ENCODE measurements at places on chromosomes 4 and X.

GRCh38 chrX:116961872-116962582 is 499.3 kb upstream of the CT83 start:
- no peak for DNase-seq

DNA sequence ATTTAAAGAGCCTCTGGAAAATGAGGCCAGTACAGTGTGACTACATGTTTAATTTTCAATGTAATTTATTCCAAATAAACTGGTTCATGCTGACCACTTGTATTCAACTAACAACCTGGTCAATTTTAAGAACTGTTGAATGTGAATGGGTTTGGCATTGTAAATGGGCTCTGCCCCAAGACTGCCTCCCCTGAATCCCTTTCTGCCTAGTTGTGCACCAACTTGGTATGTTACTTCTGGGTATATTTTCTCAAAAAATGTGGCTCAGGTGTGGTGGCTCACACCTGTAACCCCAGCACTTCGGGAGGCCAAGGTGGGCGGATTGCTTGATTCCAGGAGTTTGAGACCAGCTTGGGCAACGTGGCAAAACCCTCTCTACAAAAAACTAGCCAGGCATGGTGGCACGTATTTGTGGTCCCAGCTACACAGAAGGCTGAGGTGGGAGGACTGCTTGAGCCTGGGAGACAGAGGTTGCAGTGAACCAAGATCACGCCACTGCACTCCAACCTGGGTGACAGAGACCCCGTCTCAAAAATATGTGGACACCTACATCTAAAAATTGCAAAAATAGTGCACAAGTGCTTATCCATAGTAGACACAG is 7.2 kb downstream of the RPL9 start:
- no peak for DNase-seq

DNA sequence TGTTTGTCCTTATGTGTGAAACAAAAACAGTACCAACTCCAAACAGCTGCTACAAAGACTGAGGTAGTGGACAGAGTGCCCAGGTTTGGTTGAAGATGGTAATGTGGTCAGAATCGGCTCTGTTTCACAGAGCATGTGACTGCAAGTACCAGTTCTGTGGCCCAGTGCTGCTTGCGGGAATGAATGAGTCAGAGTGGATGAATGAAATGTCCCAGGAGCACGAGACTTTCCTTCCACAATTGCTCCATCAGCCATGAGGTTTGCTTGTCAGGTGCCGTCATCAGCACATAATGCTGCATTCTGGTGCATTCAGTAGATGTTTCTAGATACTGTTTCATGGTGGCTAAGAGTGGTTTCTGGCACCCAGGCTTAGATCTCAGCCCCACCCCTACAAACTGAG is 84.2 kb downstream of the GPR143 start:
- DNase-seq, result no peak

- no peak for DNase-seq
Measured at GRCh38 chrX:71167031-71167781, 22.6 kb downstream of the NLGN3 start.

DNA sequence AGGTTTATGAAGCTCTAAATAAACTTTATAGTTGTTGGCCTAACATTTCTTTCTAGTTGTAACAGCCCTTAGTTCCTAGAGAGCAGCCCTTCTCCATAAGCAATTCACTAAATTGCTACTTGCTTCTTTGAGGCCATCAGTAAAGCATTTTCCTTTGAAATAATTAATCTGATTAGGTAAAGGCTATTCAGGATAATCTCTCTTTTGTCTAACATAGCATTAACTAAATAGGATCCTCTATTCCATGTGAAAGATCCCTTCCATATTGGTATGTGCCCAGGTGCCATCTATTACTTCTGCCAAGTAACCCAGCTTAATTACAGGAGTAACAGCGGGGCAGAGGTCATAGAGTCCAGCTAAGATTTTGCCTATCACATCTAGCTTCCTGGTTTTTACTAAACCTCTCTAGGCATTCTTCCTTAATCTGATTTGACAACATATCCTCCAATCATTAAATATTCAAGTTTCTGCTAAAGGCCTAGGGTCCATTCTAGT is 1408.0 kb downstream of the PCDH18 start:
- DNase-seq, result no peak

DNA sequence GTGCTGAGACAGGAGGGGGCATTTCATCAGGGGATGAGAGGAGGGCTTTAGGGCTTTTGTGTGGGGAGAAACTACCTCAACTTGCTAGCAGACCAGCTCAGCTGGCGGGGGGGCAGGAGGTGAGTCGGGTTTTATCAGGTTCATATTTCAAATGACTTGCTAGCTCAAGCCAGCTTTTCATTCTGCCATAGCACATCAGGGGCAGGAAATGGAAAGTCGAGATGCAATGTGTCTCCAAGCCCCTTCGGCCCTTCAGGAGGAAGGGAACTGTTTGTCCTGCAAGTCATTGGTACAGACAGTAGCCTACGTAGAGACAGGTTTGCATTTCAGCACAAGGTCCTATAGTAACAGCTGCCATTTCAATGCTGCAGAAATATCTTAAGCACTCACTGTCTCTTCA is 194.1 kb downstream of the PTTG2 start:
- no peak for DNase-seq

DNA sequence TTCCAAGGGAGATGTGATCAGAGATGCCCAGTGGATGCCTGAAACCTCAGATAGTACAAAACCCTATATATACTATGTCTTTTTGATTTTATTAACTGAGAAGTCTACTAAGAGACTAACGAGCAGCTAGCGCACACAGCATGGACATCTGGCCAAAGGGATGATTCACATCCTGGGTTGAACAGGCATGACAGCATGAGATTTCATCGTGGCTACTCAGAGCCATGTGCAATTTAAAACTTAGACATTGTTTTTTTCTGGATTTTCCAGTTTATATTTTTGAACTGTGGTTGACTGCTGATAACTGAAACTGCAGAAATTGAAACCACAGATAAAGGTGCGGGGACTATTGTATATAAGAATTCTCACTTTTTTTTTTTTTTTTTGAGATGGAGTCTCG is 2252.9 kb upstream of the AGA start:
- no peak for DNase-seq

GRCh38 chr4:25817059-25817681 is 45.6 kb downstream of the SEL1L3 start:
- DNase-seq, result no peak
